ENCODE measurements at places on chromosomes 1 and 21.

DNA sequence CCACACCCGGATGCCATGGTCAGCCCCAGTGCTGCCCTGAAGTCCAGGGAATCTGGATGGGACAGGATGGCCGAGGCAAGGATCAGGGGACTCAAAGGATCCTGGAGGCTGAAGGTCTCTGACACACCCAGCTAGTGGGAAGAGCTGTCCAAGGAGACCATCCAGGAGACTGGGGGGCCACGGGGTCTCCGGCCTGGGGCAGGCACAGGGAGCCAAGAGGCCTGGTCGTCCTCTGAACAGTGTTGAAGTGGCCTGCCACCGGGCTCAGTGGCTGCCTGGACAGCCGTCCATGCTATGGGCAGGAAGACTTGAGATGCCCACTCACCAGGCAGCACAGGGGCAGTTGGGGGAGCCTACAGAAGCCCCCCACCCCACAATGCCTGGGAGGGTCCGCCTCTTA is 41.9 kb downstream of the MEGF6 start:
- no peak for DNase-seq

GRCh38 chr1:108877348-108878159 is 769 bp downstream of the GPSM2 start:
- DNase-seq: no peak

- DNase-seq: no peak
These were observed 253.2 kb downstream of the GRIK3 start for GRCh38 chr1:36781098-36781497.

DNA sequence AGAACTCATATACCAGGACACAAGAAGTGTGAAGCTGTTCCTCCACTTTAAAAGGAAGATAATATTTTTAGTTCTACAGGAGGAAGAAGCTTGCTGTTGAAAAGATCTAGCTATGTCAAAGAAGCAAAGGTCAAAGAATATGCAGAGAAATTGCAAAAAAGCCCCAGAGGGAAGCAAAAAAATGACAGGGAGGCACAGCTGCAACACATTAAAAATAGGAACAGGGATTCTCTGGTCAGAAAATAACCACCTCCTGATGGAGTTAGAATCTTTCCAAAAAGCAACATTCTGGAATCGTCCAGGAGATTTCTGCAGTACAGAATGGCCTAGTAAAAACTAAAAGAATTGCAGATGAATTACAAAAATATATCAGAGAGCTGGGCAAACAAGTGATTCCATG is 238.9 kb upstream of the PRMT6 start:
- no peak for DNase-seq

DNA sequence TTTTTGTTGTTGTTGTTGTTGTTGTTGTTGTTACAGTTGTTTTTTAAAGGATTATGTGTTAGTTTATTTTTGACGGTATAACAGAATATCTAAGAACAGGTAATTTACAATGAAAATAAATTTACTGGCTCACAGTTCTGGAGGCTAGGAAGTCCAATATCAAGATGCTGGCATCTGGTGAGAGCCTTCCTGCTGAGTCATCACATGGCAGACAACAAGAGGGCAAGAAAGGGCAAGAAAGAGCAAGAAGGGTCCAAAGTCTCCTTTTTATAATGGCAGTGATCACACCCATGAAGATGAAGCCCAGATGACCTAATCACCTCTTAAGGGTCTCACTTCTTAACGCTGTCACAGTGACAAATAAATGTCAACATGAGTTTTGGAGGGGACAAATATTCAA is 142.1 kb downstream of the NEGR1 start:
- no peak for DNase-seq

GRCh38 chr1:220691053-220691684 is 1.0 kb downstream of the C1orf115 start:
- no peak for DNase-seq

- DNase-seq: peak; percentile 29
These were observed 19.9 kb downstream of the ELAPOR1 start for GRCh38 chr1:109133815-109134214.

All from tibial artery (tissue), 4 donors.